A549 treated with ZK216348 at 1 μM for 4 hours (cell line): ENCODE measurements at places on chromosomes 5 and 9. TPM values are rescaled to one million over a fixed set of nuclear protein-coding genes. Genes with fewer than 3 reads are reported as not detected.

Gene CYLC2
- not detected in 5 replicates for total RNA-seq

Gene PHF24
- total RNA-seq: 0.05 to 0.29 TPM (median 0.12 TPM) in 4 of 5 replicates, not detected in the other

Gene SGTB
- 4.5 to 9.6 TPM (median 8.1 TPM) in 5 replicates for total RNA-seq

Gene SERF1A
- total RNA-seq: 0.55 to 2.0 TPM (median 0.81 TPM) in 5 replicates

Gene SLCO4C1
- total RNA-seq: 0.04 TPM in 1 of 5 replicates, not detected in the others

Gene C7
- not detected in 5 replicates for total RNA-seq

Gene DRD1
- total RNA-seq: 0.09 to 0.59 TPM (median 0.24 TPM) in 5 replicates

Gene NUTM2F
- total RNA-seq: not detected in 5 replicates

Gene LOX
- 0.76 to 1.7 TPM (median 1.4 TPM) in 5 replicates for total RNA-seq

Gene SLC46A2
- total RNA-seq: not detected in 5 replicates

Gene MSX2
- total RNA-seq: 3.0 to 5.7 TPM (median 5.4 TPM) in 5 replicates

Gene PCDHGA2
- 0.37 to 0.79 TPM (median 0.54 TPM) in 5 replicates for total RNA-seq

Gene REEP2
- 6.1 to 8.2 TPM (median 6.8 TPM) in 5 replicates for total RNA-seq

Gene ROPN1L
- 1.3 to 2.8 TPM (median 2.2 TPM) in 5 replicates for total RNA-seq

Gene ZDHHC11B
- total RNA-seq: 1.1 to 1.8 TPM (median 1.5 TPM) in 5 replicates

Gene PCDHGB3
- total RNA-seq: 0.12 to 0.29 TPM (median 0.27 TPM) in 5 replicates

Gene NME5
- total RNA-seq: not detected in 5 replicates

Gene C5orf52
- not detected in 5 replicates for total RNA-seq

Gene NCS1
- 28.4 to 55.9 TPM (median 48.8 TPM) in 5 replicates for total RNA-seq

Gene PCDHGA3
- not detected in 5 replicates for total RNA-seq

Gene WDR55
- 24.2 to 33.0 TPM (median 30.9 TPM) in 5 replicates for total RNA-seq

Gene FXN
- total RNA-seq: 24.4 to 30.0 TPM (median 27.1 TPM) in 5 replicates

Gene CCDC180
- total RNA-seq: 0.26 to 1.1 TPM (median 0.81 TPM) in 5 replicates

Gene FIBCD1
- total RNA-seq: 4.1 to 16.6 TPM (median 14.7 TPM) in 5 replicates

Gene TRIP13
- total RNA-seq: 65.0 to 71.5 TPM (median 66.3 TPM) in 5 replicates

Gene ZFYVE16
- total RNA-seq: 11.4 to 15.9 TPM (median 14.9 TPM) in 5 replicates

Gene ASS1
- total RNA-seq: 16.6 to 19.5 TPM (median 17.7 TPM) in 5 replicates

Gene SEMA6A
- 0.11 TPM in 1 of 5 replicates, not detected in the others for total RNA-seq

Gene CTNND2
- 0.13 TPM in 1 of 5 replicates, not detected in the others for total RNA-seq

Gene LMX1B
- 0.67 to 2.4 TPM (median 1.8 TPM) in 5 replicates for total RNA-seq

Gene PCDHA3
- total RNA-seq: 0.68 to 1.2 TPM (median 1.0 TPM) in 5 replicates

Gene HNRNPK
- total RNA-seq: 538 to 741 TPM (median 554 TPM) in 5 replicates

Gene SH3PXD2B
- 12.4 to 18.8 TPM (median 17.8 TPM) in 5 replicates for total RNA-seq

Gene CEL
- total RNA-seq: 0.51 to 1.3 TPM (median 0.83 TPM) in 5 replicates

Gene ALDH1B1
- total RNA-seq: 49.7 to 53.6 TPM (median 50.0 TPM) in 5 replicates

Gene KIF2A
- 23.0 to 49.7 TPM (median 35.7 TPM) in 5 replicates for total RNA-seq

Gene PCDHA7
- 0.06 to 0.21 TPM (median 0.13 TPM) in 5 replicates for total RNA-seq

Gene N4BP3
- total RNA-seq: 0.73 to 1.1 TPM (median 1.0 TPM) in 5 replicates

Gene EXOSC3
- 70.3 to 87.4 TPM (median 80.5 TPM) in 5 replicates for total RNA-seq

Gene KLF4
- 19.6 to 24.4 TPM (median 20.6 TPM) in 5 replicates for total RNA-seq

Gene SOHLH1
- not detected in 5 replicates for total RNA-seq

Gene NOXA1
- 0.53 to 2.1 TPM (median 1.9 TPM) in 5 replicates for total RNA-seq

Gene HMMR
- 16.3 to 31.5 TPM (median 26.2 TPM) in 5 replicates for total RNA-seq

Gene DHFR
- total RNA-seq: 43.2 to 71.1 TPM (median 49.6 TPM) in 5 replicates

Gene TAL2
- total RNA-seq: not detected in 5 replicates

Gene OR2V1
- total RNA-seq: not detected in 5 replicates

Gene SURF6
- total RNA-seq: 17.7 to 30.3 TPM (median 28.5 TPM) in 5 replicates

Gene TMOD1
- 1.7 to 2.9 TPM (median 2.3 TPM) in 5 replicates for total RNA-seq

Gene LIX1
- total RNA-seq: not detected in 5 replicates

Gene GMCL2
- total RNA-seq: not detected in 5 replicates
